ENCODE measurements at places on chromosomes 6 and 20.

DNA sequence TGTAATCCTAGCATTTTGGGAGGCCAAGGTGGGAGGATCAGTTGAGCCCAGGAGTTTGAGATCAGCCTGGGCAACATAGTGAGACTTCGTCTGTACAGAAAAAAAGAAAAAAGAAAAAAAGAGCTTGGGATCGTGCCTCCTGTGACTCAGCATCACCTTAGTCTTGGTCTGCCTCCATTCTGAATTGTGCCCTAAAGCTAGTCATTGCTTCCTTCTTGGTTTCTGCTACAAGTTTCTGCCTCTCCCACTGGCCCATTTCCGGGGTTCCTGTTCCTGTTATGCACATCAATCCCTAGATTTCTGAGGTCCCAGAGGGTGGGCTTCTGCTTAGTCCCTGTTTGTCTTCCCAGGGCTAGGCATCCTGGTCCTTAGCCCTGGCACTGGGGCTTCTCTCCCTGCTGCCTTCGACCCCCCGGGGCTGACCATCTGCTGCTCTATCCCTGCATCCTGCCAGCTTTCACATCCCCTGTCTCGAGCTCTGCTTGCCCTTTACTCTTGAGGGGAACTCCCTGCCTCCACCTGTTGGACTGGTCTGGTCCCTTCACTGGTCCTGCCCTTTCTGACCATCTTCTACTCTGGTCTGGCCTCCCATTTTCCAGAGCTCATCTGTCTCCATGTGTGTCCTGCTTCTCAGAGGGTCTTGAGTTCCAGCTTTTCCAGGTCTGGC, 77.5 kb upstream of the ESR1 start:
- DNase-seq = no peak

- no peak for DNase-seq
Observed at GRCh38 chr6:121439926-121440325, 4.5 kb downstream of the GJA1 start.

- DNase-seq = no peak
Observed at GRCh38 chr6:134721060-134721405, 228.9 kb downstream of the ALDH8A1 start.

DNA sequence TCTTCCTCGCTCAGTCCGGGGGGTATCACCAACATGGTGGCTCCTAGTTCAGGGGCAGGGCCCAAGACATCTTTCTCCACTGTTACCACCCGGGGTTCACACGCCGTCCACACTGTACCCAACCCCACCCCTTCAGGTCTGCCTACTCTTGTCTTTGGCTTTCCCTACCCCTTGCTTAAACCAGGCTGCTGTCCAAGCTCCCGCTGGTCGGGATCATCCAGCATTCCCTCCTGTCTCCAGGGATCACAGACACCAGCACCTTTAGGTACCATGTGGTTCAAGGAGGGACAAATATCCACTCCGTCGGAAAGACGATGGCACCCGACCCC, 395 bp downstream of the NELFE start:
- DNase-seq = no peak

DNA sequence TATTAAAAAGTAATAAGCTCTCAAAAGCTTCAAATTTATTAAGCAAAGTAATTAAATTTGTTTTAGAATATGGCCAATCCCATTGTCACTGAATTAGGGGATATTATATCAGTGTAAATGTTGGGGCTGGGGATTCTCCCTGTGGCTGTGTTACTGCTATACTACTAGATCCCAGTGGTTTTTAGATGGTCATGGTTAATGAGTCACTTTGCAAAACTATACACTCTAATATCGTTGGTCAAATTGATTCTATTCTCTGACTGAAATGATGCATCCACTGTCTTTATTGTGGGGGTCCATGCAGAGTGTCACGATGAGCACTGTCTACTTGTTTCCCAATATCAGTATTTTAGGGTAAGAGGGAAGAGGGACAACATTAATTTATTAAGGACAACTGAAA, 336.9 kb upstream of the PREP start:
- no peak for DNase-seq

DNA sequence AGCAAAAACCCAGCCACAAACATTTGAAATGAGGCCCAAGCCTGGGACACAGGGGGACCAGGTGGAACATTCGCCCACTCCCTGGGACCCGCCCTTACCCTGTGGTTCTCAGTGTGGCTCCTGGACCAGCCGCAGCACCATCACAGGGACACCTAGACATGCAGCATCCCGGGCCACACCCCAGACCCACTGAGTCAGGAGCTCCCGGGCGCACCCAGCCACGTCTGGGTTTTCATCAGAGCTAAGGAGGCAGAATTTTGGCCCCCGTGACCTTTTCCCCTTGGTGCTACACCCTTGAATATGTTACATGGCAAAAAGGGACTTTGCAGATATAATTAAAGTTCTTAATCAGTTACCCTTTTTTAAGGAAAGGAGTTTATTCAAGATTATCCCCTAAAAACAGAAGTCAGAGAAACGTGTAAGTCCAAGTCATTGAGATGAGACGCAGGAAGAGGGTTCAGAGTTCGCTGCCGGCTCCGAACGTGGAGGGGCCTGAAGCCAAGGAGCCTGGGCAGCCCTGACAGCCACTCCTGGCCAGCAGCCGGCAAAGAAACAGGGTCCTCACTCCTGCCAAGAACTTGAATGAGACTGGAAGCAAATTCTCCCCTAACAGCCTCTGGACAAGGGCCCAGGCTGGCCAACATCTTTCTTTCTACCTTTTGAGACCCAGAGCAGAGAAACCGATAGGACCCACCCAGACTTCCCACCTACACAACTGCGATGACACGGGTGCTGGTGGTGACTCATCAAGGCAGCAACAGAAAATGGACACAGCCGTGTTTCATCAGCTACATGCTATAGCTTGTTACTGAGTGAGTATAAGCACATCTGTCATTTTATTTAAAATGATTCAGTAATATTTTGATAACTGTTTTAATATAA, 25.3 kb downstream of the BFSP1 start:
- no peak for DNase-seq

DNA sequence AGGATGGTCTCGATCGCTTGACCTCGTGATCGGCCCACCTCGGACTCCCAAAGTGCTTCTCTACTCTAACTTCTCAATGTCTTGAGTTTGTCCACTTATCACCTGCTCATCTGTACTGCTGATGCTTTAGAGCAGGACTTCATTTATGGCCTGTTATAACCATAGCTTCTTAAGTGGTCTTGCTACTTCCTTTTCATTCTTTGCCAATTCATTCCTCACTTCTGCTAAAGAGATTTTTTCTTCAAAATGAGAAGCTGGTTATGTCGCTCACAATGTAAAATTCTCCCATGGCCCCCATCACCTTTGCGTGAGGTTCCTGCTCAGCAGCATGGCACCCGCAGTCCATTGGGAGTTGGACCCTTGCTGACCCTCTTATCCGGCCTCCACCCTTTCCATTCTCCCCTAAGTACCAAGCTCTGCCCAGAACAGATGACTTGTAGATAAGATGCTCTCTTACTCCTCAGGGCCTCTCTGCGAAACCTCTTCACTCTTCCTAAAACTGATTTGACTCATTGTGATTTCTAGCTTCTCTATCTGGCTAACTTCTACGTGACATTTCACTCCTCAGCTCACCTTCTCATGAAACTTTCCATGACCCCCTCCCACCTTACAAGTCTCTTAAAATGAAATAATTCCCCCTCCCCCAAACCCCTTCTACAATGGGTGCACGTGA, 13.9 kb upstream of the CD164 start:
- no peak for DNase-seq

DNA sequence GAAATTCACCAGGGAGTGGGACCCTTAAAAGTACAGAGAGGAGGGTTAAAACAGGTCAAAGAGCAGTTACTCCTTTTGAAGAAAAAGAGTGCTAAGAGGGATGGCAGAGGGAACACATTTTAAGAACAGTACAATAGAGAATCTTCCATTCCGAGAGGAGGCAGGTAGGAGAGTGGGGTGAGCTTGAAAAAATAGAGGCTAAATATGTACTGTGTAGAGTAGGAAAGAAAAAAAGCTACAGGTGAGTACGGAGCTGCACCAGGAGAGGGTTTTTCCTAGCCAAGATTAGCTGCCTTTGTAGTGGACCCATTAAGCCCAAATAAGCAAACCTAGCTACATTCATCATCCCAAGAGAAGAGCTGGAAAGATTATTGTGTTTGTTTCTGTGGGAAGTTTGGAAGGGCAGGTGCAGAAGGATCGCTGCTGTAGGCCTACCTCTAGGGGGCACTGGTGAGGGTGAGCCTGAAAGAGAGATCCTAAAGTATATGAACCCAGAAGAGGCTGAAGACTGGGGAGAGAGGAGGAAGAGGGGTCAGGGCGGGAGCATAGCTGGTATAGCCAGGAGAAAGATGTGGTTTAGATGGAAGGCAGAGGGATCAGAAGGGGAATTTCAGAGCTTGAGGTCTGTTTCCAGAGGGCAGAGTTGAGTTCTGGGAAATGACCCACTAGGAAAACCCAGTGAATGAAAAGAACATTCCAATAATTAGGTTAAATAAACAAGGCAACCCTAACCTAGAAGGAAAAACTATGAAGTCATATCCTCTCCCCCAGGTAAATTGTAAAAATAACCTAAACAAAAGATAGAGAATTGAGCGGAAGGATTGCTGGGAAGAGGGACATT, 50.2 kb upstream of the HINT3 start:
- peak; percentile 85 for DNase-seq

- DNase-seq = no peak
Observed at GRCh38 chr6:137579612-137580011, 85.4 kb upstream of the OLIG3 start.

- DNase-seq = no peak
Observed at GRCh38 chr6:134537146-134537555, 219.2 kb upstream of the SGK1 start.

DNA sequence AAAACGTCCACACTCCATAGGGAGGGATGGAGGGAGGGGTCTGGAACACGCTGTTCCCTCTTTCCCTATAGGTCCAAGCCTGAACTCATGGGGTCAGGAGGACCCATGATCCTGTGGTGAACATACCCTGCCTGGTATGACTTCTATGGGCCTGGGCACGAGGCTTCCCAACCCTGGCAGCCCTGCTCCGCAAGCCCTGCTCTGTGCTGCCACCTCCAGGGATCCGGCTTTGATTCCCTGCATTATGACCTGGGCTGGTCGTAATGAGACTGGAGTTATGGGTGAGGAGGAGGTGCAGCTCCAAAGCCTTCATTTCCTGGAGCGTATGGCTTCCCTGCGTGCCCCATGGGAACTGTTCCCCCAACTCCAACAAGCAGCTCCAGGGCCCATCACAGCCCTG, 54.9 kb downstream of the CDH22 start:
- no peak for DNase-seq

GRCh38 chr6:142845143-142845571, 99.8 kb downstream of the HIVEP2 start:
- no peak for DNase-seq

GRCh38 chr20:63522981-63523611, 2.5 kb downstream of the PPDPF start:
- no peak for DNase-seq

- DNase-seq = no peak
Observed at GRCh38 chr6:94769197-94769596, 808.1 kb upstream of the MANEA start.

DNA sequence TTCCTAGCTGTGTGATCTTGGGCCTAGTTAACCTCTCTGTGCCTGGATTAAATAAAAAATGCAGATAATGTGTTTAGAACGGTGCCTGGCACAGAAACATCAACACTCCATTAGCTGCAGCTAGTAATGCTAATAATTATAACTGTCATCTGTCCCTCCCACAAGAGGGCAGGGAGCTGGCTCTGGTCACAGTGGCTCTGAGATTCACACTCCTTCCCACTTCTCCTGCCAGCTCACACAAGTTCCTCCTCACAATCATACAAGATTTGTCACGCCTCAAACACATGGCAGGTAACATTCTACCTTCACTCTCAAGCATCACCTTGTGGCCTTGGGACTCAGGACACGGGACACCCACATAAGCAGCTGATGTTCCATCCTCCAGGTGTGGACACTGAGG, 2.4 kb downstream of the ADA start:
- no peak for DNase-seq

DNA sequence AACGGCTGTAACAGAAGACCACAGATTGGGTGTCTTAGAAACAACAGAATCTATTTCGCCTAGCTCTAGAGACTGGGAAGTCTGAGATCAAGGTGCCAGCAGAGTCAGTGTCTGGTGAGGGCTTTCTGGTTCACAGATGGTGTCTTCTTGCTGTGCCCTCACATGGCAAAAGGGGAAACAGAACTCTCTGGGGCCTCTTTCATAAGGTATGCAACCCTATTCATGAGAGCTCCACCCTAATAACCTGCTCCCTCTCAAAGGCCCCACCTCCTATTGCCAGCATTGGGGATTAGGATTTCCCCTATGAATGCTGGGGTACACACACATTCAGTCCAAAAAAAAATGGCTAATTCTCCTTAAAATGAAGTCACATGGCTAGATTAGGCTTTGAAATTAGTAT, 10.0 kb downstream of the TXNDC5 start:
- DNase-seq = no peak

GRCh38 chr6:33298773-33299236, at the start of gene RGL2:
TSS of gene RGL2 (minus strand) at chr6:33298942. CDS start at chr6:33298610, 332 bp downstream.
- no peak for DNase-seq

- no peak for DNase-seq
Observed at GRCh38 chr20:46171909-46172308, 53.8 kb downstream of the CD40 start.

- no peak for DNase-seq
Observed at GRCh38 chr6:53630533-53631226, 34.9 kb downstream of the KLHL31 start.

DNA sequence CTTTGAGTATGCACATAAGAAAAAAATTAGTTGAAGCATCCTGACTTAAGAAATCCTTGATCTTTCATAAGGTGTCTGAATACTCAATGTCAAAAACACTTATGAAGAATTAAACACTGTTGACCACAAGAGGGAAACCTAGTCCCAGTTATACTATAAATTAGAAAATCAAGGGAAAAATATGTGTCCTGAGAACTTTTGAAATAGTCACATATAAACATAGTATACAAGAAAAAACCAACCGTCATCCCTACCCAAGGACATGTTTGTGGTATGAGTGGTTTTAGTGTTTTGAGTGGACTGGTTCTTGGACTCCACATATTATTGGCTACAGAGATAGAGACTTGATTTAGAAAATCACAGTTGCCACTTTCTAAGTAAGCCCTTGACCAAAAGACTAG, 7.6 kb upstream of the HLA-DRA start:
- DNase-seq = no peak

- no peak for DNase-seq
Observed at GRCh38 chr6:145544041-145544440, 191.3 kb downstream of the EPM2A start.

GRCh38 chr20:36666181-36666740, 20.3 kb upstream of the SLA2 start:
- DNase-seq = no peak

- no peak for DNase-seq
Observed at GRCh38 chr20:17895641-17896171, 72.9 kb downstream of the SNX5 start.

Data from H1 (cell line).